ENCODE measurements at places on chromosomes 4 and X. TPM values are rescaled to one million over a fixed set of nuclear protein-coding genes. Genes with fewer than 3 reads are reported as not detected.

The AWAT2 gene
- not detected for total RNA-seq

The USO1 gene
- total RNA-seq = 53.3 TPM

The CXCL6 gene
- 5.2 TPM for total RNA-seq

The VCX2 gene
- total RNA-seq = 27.8 TPM

The RPS3A gene
- total RNA-seq = 1,494 TPM

The SSX4 gene
- total RNA-seq = 0.91 TPM

DNA sequence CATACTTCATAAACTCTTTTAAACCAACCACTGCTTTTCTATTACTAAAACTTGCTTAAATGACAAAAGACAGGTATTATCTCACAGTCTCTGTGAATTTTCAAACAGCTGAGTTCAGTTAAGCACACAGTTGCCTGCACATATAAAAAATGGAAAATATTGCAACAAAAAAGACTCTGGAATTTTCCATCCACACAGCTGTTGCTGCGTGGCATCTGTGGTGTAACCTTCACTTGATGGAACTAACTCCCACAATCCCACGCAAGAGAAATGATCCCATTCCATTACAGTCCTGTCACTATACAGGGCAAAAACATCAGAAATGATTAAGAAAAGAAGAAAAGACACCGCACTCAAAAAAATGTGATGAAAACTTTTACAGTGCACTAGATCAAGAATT, 149.8 kb upstream of the TBL1X start:
- H3K27me3 ChIP-seq = no peaks in the 10 kb centered on the region
- no peak overlapping the region for H3K4me3 ChIP-seq
- H3K4me1 ChIP-seq = no peaks in the 10 kb centered on the region
- no peak overlapping the region for H3K27ac ChIP-seq
- no peak for DNase-seq

- H3K4me3 ChIP-seq = no peak overlapping the region
- no peaks in the 10 kb centered on the region for H3K4me1 ChIP-seq
- no peaks in the 10 kb centered on the region for H3K27me3 ChIP-seq
- no peak overlapping the region for H3K27ac ChIP-seq
- H3K36me3 ChIP-seq = no peaks in the 10 kb centered on the region
- no peak for DNase-seq
Observed at GRCh38 chrX:12753366-12753765, 37.8 kb upstream of the PRPS2 start.

DNA sequence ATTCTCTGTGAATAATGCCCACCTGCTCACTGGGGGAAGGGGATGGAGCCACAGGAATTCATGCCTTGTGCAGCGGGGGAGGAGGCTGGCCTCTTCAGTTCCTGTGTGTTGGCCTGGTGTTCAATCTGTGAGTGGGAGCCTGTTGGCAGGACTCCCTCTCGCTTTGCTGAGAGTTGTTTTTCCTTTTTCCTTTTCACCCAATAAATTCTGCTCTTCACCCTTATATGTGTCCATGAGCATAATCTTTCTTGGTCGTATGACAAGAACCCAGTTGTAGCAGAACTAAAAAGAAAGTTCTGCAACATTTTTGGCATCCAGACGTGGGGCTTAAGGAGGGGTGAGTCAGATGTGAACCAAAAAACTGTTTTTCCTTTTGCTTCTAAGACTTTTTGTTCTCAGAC, 235.2 kb upstream of the HDX start:
- no peaks in the 10 kb centered on the region for H3K27me3 ChIP-seq
- H3K36me3 ChIP-seq = no peaks in the 10 kb centered on the region

DNA sequence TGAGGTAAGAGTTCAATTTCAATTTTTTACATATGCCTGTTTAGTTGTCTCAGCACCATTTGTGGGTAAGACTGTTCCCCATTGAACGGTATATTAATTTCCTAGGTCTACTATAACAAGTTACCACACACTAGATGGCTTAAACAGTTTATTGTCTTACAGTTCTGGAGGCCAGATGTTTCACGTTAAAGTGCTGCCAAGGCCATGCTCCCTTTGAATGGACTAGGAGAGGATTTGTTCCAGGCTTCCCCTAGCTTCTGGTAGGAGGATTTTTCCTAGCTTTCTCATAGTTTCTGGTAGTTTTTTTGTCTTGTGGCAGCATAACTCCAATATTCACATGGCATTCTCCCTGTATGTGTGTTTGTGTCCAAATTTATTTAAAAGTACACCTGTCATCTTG, 149.3 kb upstream of the CYSLTR1 start:
- no peaks in the 10 kb centered on the region for H3K27me3 ChIP-seq
- no peak for DNase-seq
- no peaks in the 10 kb centered on the region for H3K36me3 ChIP-seq
- H3K27ac ChIP-seq = no peak overlapping the region
- H3K4me1 ChIP-seq = no peaks in the 10 kb centered on the region
